ENCODE measurements at places on chromosomes 1 and 21. TPM values are rescaled to one million over a fixed set of nuclear protein-coding genes. Genes with fewer than 3 reads are reported as not detected.

Gene GNG12
- 146 TPM for total RNA-seq

Gene CEPT1
- 30.4 TPM for total RNA-seq

Gene KRTAP7-1
- not detected for total RNA-seq

Gene SLAMF8
- total RNA-seq: 4.3 TPM

DNA sequence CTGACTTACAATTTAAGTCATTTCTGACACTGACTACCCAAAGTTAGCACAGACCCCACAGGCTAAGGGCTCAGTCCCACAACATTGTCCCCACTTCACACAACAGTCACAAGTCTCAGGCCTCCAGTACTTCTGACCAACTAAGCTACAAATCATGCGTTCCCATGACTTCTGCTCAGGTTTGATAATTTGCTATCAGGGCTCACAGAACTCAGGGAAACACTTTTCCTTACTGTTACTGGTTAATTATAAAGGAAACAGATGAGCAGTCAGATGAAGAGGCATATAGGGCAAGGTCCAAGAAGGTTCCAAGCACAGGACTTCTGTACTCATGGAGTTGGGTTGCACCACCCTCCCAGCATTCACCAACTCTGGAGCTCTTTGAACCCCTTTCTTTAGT, 151.2 kb upstream of the TNR start:
- no peak for ATAC-seq

GRCh38 chr1:9093581-9093980, 24.1 kb upstream of the SLC2A5 start:
- ATAC-seq: no peak
